ENCODE measurements at places on chromosomes 5 and 9.
A peak's percentile ranks its signal among the peaks of the same experiment; 100 is the strongest.

DNA sequence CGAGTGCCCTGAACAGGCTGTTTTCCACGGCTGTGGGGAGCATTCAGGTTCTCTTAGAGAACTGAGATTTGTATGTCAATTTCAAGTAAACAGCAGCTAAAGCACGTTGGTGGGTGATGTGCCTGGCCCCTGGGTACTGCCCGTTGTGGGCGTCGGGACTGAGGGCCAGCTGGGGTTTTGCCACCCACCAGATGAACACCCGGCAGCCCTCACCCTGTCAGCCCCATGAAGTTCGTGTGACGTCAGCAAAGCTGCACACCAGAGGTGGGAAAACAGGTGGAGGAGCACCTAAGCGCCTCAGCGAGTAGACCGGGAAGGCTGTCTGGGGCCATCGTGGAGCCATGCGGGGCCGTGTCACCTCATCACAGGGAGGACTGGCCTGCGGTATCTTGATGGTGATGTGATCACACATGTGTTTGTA lies 9.2 kb downstream of the CEP72 start:
- no peak for DNase-seq

GRCh38 chr5:19002111-19002510 lies 985.9 kb downstream of the CDH18 start:
- DNase-seq: no peak

DNA sequence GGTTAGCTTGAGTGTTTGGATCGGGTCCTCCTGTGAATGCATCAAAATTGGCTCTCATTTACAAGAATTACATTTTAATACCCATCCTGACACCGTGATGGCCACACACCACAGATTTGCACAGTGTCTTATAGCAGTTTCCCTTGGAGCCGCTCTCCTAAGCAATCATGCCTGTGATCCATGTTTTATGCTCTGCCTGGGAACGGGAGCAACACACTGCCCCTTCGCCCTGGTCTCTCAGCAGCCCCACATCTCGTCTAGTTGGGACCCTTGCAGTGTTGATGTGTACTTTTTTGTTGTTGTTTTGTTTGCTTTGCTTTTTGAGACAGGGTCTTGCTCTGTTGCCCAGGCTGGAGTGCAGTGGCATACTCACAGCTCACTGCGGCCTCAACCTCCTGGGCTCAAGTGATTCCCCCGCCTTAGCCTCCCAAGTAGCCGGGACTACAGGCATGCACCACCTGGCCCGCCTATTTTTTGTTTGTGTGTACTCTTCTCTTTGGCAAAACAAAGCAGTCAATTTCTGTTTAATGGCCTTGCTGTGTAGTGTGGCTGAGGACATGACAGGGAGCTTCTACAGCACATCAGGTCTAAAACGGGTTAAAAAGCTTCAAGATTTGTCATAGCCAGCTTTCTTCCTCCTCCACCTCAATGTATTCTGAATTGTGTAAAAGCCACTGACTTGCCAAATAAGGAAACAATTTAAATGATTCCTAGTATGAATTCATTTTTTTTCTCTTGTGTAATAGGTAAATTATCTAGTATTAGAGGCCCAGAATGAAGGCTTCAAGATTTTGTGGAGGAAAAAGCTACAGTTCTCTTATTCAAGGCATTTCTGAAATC lies 101.6 kb upstream of the TBCA start:
- DNase-seq: no peak

DNA sequence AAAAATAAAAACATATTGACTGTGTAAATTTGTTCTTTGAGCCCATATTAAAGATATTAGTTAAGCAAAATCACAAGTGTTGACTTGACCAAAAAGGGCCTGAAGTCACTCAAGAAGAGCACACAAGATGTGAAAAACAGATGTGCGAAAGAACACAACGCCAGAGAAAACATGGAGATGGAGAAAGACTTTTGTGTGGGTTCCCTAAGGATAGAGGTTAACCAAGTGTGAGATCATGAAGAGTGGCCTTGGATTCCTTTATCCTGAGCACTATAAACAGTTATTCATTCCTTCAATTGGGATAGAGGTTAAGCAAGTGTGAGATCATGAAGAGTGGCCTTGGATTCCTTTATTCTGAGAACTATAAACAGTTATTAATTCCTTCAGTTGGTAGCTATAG lies 361.8 kb downstream of the CDH18 start:
- DNase-seq: no peak

DNA sequence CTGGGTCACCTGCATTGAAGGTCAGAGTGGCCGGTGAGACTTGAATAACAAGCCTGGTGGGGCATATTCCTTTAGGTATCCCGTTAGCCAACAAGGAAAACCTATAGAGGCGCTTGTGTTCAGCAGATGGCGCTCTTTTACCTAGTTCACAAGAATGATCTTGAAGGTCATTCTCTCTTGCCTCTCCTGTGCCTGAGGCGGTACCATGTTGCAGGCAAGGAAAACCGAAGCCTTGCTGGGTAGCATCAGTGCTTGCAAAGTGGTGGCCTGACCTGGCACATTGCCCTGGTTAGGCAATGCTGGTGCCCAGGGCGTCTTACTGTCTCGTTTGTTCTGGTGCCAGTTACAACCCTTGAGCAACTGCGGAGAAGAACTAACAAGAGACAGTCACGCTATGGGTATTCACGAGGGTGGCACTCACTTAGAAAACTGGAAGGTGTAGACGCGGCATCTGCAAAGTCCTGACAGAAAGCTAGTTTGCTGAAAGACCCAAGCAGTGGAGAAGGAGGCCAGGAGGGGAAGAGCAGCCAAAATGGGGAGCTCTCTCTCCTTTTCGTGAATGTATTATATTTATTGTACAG lies 56.7 kb downstream of the AOPEP start:
- DNase-seq: peak; percentile 49

DNA sequence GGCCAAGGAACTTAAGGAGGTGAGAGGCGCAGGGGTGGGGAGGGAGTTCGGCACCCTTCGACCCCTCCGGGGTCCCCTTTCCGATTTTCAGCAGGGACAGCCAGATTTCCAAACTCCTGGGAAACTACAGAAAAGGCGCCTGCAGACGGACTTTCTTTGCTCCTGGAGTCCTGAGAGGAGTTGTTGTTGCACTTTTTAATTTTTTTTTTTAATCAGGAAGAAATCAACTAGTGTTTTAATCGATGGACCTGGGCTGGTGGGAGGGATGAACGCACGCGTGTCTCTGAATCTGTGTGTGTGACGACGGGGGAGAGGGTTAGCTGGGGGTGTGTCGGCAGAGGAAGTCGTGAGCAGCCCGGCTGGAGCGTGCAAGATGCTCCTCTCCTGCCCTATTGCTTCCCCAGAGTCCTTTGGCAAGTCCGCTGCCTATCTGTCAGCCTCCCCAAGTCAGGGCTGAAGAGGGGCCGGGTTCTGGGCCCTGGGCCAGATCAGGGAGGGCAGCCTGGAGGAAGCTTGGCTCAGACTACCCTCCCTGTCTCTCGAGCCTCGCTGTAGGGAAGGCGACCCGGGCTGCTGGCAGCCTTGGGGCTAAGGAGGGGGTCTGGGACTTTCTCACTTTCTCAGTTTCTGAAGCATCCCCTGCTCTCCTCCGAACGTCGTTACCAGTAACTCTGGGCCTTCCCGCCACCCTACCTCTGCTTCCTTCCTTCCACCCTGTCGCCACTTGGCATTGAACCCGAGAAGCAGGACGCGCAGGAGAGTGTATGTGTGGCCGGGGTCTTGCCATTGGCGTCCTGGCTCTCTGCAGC lies 731 bp downstream of the PRR16 start:
- peak; percentile 14 for DNase-seq

GRCh38 chr9:79155308-79155707 lies 416.5 kb upstream of the TLE4 start:
- DNase-seq: no peak

DNA sequence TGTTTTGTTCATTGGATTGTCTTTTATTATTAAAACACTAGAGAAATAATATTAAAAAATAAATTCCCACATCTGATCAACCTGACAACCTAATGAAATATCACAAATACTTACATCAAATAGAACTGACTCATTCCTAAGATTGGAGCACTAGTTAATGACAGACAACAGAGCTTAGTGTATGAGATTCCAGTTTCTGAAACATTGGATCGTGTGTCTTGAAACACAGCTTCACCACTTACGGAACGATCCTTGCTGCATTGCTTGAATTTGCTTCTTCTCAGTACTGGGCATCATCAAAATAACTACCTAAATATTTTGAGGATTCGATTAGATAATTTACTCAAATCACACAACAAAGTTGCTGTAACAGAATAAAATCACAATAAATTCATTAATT lies 667.2 kb upstream of the CDH18 start:
- no peak for DNase-seq

DNA sequence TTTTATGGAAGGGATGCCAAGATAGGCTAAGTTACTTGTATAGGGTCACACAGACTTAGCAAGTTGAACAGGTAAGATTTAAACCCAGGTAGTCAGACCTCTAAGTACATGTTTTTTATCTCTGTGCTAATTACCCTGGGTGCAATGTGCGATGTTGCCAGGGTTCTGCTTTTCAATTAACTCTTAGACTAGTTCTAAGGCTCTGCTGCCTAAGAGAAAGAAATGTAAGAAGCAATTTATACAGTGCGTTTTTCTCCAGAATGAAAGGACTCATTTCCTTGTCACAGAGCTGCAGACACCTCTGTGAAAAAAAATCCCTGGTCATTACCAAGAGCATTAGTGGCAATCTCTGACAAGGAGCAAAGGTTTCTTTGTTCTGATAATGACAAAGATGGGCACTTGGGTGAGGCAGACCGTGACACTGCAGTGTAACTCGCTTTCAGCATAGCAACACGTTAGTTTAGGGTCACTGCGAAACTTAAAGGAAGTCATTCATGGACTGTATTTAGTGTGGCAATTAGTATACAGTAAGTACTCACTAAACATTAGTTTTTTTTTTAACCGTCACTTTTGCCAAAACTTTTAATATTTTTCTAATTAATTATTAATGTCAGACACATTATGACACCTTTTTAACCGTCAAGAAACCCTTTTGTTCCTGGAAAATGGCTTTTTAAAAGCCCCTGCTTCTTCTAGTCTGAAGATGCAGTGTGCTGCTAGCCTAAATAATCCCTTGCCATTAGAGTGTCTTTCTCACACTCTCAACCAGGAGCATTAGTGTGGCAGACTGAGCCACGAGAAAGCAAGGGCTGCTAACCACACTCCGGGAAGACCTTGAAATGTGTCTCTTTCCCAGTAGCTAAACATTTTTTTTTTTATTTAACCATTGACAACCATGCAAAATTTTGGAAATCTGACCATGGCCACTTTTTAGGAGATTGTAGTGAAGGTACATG lies 520.0 kb upstream of the C9orf72 start:
- peak; percentile 94 for DNase-seq

DNA sequence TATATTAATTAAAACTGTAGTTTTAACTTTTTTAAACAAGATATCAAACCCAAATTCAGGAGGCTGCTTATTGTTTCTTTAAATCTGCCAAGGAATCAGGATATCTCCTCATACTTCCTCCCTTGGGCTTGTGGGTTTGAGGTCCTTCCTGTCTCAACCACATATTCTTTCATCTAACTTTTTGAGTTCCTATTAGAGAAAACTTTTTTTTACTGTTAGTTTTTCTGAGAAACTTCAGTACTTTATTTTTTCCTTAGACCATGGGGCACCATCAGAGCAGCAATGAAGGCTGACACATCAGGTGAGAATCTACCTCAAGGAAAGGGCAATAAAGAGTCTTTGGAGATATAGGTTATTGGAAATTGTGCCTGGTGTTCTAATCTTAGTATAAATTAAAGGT lies 56.7 kb downstream of the TSSK1B start:
- no peak for DNase-seq

- no peak for DNase-seq
Observed at GRCh38 chr9:811106-811531, 30.4 kb upstream of the DMRT1 start.

DNA sequence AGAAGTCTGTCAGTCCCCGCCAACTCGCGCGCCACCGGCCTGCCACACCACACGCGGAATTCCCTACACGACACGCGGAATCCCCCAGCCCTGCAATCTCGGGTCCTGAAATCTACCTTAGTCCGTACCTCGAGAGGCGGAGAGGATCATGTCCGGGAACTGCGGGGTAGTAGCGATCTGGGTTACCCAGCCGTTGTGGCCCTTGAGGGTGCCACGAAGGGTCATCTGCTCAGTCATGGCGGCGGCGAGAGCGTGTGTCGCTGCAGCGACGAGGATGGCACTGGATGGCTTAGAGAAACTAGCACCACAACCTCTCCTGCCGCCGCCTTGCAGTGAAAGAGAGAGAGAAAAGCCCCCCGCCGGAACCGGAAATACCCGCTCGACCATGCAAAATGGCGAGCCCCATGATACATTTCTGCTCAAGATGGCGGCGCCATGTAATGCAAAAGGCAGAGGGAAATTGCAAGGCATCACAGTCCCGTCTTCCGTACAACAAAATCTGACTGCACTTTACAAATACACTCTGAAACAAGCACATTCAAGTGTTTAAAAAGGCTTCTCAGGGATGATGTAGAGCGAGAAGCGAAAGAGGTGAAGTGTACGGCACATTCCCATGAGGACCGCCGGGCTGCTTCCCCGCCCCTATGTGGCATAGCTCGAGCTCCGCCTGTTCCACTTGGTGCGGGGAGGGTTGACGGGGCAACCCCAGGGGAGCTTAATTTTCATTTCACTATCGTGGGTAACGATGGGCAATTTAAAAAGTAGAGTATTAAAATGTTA lies at the start of gene RACK1:
Gene RACK1, minus strand, starts transcription at position 343 of the 780 bp plus-strand sequence. Its CDS starts 106 bp downstream, at position 237.
- peak; percentile 97 for DNase-seq

DNA sequence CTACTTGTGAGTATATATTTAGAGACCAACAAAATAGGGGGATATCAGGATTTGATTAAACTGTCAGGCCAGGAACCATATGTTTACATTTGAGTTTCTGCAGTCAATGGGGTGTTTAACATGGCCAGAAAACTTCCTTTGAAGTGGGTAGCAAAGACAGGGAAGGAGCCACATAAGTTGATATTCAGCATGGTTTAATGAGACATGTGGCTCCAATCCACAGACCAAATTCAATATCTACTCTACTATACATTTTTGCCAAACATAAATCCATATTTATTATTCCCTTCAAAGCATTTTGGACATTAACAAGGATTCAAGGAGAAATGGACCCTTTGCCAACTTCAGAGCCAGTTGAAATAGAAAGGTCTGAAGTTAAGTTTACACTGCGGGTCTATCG lies 99.8 kb downstream of the TAF11L14 start:
- DNase-seq: no peak

DNA sequence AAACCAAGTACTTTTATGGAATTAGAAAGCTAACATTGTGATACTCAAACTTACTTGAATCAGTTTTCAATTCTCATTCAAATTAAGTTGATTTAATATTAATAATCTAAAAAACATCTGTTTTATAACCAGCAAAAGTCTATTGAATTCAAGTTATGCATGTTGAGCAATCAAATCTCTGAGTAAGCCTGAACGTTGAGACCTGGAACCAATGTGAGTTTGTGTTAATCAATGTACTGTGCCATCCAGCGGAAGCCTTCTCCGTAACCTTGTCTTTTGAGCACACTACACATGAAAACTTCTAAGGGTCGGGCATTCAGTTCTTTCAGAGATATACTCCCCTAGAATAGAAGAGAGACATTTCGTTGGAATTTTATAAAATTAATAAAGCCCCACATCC lies 25.9 kb downstream of the SAR1B start:
- DNase-seq: no peak

GRCh38 chr5:146561711-146562110 lies 45.7 kb upstream of the GPR151 start:
- no peak for DNase-seq

- DNase-seq: peak; percentile 66
Observed at GRCh38 chr9:128275198-128276007, at the start of gene GOLGA2. Gene GOLGA2, minus strand, starts transcription at chr9:128276007. Its CDS starts 31 bp downstream, at chr9:128275976.

GRCh38 chr9:136572003-136572827 lies 26.4 kb upstream of the NOTCH1 start:
- no peak for DNase-seq

- DNase-seq: no peak
Observed at GRCh38 chr9:133275105-133276000, at the start of gene ABO. Gene ABO, minus strand, starts transcription at chr9:133275201.

GRCh38 chr5:5665225-5666075 lies 243.0 kb downstream of the ICE1 start:
- DNase-seq: no peak

Data from large intestine (tissue), 12 donors.